Activated naive CD8-positive, alpha-beta T cell treated with anti-CD3 and anti-CD28 coated beads, Interleukin-2, amount 50 U/mL, for 16 hours (primary cell): ENCODE measurements at places on chromosomes 11 and 22.

GRCh38 chr22:44954149-44954548, 55.7 kb downstream of the PHF21B start:
- DNase-seq, result no peak

DNA sequence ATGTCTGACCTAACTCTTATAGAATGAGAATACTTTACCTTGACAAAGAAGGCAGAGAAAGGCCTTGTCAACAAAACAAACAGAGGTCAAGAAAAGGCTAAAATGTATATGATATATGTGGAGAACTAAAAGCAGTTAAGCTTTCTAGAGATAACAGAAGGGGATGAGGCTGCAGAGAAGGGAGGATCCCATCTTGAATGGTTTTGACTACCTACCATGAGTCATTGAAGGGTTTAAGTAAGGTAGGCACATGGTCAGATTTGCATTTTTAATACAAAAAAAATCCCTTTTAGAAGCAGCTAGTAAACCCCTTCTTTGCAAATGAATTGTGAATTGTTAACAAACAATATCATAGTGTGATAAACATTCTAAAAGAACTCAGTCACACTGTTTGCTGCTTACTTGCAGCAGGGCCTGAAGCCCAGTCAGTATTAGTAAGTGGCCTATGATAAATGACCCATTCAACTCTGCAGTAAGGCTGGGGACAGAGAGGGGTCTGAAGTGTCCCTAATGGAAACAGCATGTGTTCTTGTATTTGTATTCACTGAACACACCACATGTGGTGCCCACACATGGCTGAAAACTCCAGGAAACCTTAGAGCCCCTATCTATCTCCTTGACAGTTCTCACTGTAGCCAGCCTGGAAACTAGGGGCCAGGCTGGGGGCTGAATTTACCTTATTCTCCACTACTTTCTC, 328.8 kb upstream of the PITPNB start:
- DNase-seq, result no peak

DNA sequence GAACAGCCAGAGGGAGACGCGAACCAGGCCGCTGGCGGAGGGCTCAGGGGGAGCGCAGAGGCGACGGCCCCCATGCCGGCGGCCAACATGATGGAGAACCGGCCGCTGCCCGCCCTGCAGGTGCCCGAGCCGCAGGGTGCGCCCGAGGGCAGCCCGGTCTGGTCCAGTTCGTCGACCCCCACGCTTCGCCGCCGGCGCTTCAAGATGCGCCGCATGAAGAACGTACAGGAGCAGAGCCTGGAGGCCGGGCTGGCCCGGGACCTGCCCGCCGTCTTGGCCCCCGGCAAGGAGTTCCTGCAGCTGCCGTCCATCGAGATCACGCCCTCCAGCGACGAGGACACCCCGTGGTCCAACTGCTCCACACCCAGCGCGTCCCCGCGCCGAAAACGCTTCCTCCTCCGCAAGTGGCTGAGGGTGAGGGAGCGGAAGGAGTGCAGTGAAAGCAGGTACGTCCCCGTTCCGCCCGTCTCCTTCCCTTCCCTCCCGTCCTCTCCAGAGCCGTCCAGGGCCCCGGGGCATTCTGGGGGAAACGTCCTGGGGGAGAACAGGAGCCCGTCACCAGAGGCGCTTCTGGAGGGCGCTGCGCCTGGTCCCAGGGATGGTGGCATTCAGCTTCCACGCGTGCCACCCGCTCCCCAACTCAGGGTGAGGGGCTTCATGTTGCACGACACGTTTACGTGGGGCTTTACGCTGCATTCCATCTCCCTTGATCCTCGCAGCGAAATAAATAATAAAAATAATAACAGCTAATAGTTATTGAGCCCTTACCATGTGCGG, 840 bp downstream of the GRAMD1B start:
- no peak for DNase-seq

DNA sequence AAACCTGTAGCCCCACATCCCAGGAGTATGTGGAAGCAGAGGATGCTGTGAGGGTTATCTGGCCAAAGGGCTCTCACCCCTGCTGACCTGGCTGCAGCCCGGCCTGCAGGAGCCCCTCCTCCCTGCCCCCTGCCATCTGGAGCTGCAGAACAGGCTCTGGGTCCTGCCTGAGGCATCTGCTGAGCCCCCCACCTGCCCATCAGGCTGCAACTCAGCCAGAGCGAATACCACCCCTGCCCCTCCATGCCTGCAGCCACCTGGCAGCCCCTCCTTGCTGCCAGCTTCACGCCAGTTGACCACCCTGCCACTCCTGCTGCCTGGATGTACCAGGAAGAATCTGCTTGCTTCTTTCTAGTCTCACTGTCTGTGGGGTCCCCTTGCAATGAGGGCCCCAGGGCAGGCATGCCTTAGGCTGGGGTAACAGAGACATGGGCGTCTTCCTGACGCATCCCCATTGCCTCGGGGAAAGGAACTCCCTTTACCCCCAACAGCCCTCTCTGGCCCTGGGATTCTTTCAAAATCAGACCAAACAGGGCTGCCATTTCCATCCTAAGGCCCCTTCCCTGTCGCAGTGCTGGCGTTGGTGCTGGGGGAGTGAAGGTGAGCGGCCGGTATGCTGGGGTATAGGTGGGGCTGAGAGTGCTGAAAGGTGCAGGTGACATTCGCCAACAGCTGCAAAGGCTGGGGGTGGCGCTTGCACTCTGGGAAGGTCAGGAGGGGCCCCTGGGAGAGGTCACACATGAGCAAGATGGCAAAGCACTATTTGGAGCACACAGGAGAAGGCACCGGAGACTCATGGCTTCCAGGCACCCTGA, 1334.6 kb downstream of the TBC1D22A start:
- DNase-seq, result no peak

DNA sequence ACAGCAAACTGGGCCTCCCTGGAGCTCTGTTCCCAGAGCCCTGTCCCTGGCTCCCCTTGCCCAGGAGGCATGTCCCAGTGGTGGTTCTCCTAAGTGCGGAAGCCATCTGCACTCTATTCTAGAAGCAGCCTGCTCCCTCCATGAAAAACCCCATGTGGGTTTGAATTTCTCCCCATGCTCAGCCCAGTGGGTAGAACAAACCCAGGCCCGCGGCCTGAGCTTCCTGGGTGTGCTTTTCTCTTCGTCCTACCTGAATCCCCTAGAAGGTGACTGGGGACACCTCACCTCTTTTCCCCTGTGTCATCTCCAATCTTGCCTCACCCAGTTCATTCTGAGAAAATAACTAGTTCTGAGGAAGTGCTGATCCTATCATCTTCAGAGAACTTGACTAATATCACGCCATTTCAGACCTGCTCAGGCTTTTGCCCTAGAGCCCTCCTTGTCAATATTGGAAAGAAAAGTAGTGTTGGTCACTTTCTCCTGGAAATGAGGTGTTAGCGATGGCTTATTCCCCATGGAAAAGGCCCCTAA, 15.9 kb downstream of the IL10RA start:
- DNase-seq, result no peak

- DNase-seq, result no peak
Measured at GRCh38 chr11:9133956-9134355, 42.6 kb upstream of the SCUBE2 start.

DNA sequence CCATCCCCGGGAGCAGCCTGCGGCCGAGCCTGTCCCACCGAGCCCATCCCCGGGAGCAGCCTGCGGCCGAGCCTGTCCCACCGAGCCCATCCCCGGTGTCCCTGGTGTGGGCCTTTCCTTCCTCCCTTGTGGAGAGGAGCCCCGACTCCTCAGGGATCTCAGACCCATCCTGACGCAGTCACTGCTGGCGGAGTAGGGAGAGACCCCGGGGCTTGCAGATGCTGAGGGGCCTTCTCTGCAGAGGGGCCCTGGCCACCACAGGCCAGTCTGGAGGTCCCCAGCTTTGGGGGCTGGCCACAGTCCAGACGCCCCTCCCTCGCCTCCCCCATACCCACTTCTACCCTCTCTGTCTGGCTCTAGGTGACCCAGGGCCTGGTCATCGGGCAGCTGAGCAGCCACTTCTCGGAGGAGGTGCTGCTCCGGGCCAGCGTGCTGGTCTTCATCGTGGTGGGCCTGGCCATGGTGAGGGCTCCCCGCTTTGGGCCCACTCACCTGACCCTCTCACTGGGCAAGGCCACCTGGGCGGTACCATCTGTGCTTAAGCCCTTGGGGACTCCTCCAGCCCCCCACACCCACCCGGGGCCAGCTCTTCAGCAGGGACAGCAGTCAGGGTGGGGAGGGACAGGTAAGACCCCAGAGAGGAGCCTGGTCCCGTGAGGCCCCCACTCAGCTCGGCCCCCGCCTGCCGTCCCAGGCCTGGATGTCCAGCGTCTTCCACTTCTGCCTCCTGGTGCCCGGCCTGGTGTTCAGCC, 7.3 kb downstream of the PHLDA2 start:
- DNase-seq, result no peak
